ENCODE measurements at places on chromosomes 1 and 21. TPM values are rescaled to one million over a fixed set of nuclear protein-coding genes. Genes with fewer than 3 reads are reported as not detected.
A peak's percentile ranks its signal among the peaks of the same experiment; 100 is the strongest.

DESI2 gene
- 58.9 TPM for total RNA-seq

PDZK1IP1 gene
- not detected for total RNA-seq

IFNLR1 gene
- not detected for total RNA-seq

PARP1 gene
- 70.4 TPM for total RNA-seq

NEK7 gene
- 1,186 TPM for total RNA-seq

CR1L gene
- total RNA-seq = not detected

CDC7 gene
- 3.5 TPM for total RNA-seq

DNA sequence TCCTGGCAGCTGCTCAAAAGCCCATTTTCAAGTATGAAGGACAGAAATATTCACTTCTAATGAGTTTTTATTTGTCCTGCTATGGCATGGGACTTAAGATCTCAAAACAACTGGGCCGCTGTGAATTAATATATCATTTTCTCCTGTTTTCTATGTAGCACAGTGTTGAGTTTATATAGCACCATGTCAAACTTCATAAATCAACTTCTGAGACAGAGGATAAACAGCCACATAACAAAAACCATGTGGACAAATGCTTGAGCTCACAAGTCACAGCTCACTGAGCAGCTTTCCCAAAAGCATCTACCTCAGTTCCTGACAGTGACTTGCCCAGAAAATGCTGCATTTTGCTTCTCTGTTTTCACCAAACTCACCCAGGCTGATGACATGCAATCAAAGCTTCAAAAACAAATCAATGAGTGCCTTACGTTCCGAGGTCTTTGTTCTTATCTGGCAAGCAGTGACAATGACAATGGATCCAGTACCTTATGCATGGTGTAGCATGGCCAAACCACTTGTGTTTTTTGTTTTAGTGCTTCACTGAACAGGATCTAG is 722.6 kb downstream of the LRRIQ3 start:
- H3K36me3 ChIP-seq = no peaks in the 10 kb centered on the region
- no peak overlapping the region for H3K4me3 ChIP-seq
- no peaks in the 10 kb centered on the region for H3K27me3 ChIP-seq
- no peak overlapping the region for H3K27ac ChIP-seq

GRCh38 chr1:65175171-65176055 is 27.4 kb downstream of the AK4 start:
- H3K4me1 ChIP-seq = peaks cover 37% of the 10 kb centered on the region
- H3K27ac ChIP-seq = no peak overlapping the region
- no peak for DNase-seq
- H3K27me3 ChIP-seq = no peaks in the 10 kb centered on the region
- no peak overlapping the region for H3K4me3 ChIP-seq

- DNase-seq = no peak
- no peaks in the 10 kb centered on the region for H3K36me3 ChIP-seq
- no peak overlapping the region for H3K4me3 ChIP-seq
These were observed 12.4 kb upstream of the LRRN2 start for GRCh38 chr1:204697893-204698292.

GRCh38 chr1:97791251-97791650 is 129.6 kb downstream of the DPYD start:
- no peak overlapping the region for H3K27ac ChIP-seq
- no peaks in the 10 kb centered on the region for H3K27me3 ChIP-seq

- H3K4me1 ChIP-seq = no peaks in the 10 kb centered on the region
- no peak for DNase-seq
- no peaks in the 10 kb centered on the region for H3K36me3 ChIP-seq
These were observed 132.5 kb upstream of the DPT start for GRCh38 chr1:168861421-168862004.

DNA sequence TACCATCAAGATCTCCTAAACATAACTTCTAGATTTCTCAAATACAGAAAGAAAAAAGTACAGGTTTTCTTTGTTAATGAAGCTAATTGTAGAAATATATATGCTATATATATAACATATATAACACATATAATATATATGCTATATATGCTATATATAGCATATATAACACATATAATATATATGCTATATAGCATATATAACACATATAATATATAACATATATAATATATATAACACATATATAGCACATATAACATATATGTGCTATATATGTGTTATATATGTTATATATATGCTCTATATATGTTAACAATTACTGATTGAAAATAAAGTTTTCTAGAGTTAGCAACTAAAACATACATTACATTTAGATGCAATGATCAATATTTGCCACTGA is 34.8 kb downstream of the RGS21 start:
- no peak overlapping the region for H3K4me3 ChIP-seq
- no peaks in the 10 kb centered on the region for H3K27me3 ChIP-seq
- H3K4me1 ChIP-seq = no peaks in the 10 kb centered on the region
- no peak for DNase-seq
- H3K27ac ChIP-seq = no peak overlapping the region
- H3K36me3 ChIP-seq = no peaks in the 10 kb centered on the region

DNA sequence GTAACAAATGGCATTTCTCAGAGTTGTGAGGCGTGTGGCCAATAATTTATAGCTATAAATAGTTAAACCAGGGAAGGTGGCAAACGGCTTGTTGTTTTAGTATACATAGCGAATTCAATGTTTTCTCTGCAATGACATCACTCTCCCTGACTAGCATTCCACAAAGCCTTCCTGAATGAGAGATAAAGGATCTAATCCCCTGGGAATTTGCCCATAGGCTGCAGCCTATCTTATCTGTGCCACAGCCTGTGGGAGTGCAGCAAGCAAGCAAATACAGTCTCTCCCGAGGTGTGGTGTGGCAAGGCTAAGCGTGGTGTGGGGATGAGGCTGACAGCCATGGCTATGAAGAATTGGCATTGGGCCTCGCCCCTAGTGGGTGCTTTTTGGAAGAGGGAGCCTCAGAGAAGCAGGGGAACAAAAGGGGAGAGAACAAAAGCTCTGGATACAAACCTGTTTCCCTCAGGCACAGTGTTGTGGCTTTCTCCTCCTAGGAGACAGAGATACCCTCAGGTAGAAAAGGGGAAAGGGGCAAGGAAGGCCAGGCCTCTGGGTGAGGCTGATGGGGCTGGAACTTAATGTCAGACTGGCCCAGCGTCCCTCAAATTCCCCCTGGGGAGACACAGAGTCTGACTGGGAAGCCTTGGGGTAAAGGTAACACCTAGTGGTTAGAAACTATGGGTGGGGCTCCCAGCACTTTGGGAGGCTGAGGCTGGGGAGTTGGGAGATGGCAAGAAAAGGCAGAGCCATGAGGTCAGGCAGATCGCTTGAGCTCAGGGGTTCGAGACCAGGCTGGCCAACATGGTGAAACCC is 8.9 kb downstream of the TAGLN2 start:
- peaks cover 20% of the 10 kb centered on the region for H3K36me3 ChIP-seq
- H3K4me3 ChIP-seq = no peak overlapping the region
- peaks cover 54% of the 10 kb centered on the region for H3K4me1 ChIP-seq

DNA sequence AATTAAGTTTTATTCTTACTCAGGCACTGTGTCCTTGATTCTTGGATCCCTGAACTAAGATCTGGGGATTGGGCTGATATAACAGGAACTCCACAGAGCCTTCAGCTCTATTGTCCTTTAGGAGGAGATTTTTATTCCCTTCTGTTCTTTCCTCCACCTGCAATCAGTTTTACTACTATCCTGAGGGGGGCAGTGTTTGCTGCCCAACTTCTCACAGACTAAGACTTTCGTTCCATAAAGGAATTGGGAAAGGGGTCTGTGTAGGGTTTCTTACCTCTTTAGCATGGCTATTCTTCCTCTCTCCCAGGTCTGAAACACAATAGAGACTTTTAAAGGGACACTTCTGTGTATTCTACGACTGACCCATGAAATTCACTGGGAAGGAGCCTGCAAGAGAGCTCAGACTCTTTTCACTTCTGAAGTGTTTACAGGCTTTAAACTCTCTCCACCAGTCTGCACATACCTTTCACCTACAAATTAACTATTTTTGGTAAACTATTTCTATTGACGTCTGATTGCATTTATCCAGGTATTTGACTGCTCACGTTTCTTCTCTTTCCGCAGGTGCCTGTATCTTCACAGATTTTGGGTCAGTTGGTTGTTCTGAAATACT is 103.3 kb upstream of the DEPDC1 start:
- DNase-seq = peak; percentile 40
- no peaks in the 10 kb centered on the region for H3K4me1 ChIP-seq
- H3K4me3 ChIP-seq = no peak overlapping the region
- H3K36me3 ChIP-seq = no peaks in the 10 kb centered on the region
- no peak overlapping the region for H3K27ac ChIP-seq

GRCh38 chr1:23916209-23917131 is 3.3 kb upstream of the CNR2 start:
- H3K4me3 ChIP-seq = no peak overlapping the region
- H3K36me3 ChIP-seq = no peaks in the 10 kb centered on the region
- H3K27ac ChIP-seq = no peak overlapping the region
- no peaks in the 10 kb centered on the region for H3K27me3 ChIP-seq

DNA sequence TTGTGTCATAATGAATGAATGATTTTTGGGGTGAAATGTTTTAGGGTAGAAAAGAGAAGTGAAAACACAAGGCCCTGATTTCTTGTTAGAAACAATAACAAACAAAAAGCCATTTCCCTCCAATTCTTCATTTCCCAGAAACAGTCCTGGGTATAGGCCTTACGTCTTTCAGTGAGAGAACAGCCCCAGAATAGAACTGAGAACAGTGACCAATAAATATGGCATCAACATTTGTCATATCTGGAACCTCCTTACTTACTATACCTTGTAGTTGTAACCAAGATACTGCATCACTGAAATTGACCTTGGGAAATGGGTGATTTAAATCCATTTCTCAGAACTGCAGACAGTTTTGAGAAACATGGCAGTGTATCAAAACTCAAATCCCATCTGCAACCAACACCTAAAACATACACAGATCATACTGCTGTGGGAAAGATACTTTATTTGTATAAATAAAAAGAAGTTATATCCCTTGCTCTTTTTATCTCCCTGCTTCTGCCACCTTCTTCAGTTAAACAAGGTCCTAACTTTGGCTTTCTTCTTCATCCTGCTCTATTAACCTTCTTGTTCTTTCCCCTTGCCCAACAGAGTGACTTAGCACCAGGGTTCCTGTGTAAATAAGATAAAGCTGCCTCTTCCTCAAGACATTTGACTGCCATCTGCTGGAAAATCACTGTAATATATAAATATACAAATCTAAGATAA is 19.5 kb downstream of the XKR8 start:
- no peak overlapping the region for H3K4me3 ChIP-seq
- H3K27me3 ChIP-seq = no peaks in the 10 kb centered on the region
- DNase-seq = peak; percentile 88

GRCh38 chr1:60924165-60924564 is 158.2 kb upstream of the NFIA start:
- H3K27me3 ChIP-seq = no peaks in the 10 kb centered on the region
- H3K4me1 ChIP-seq = no peaks in the 10 kb centered on the region
- DNase-seq = no peak
- H3K36me3 ChIP-seq = no peaks in the 10 kb centered on the region
- no peak overlapping the region for H3K27ac ChIP-seq

GRCh38 chr1:30724175-30724574 is 790 bp upstream of the MATN1 start:
- no peaks in the 10 kb centered on the region for H3K4me1 ChIP-seq
- H3K4me3 ChIP-seq = no peak overlapping the region

GRCh38 chr21:31201144-31201543 is 142.9 kb downstream of the TIAM1 start:
- no peaks in the 10 kb centered on the region for H3K27me3 ChIP-seq
- H3K4me3 ChIP-seq = peak overlapping the region; percentile 27
- H3K27ac ChIP-seq = peak overlapping the region; percentile 58
- peaks cover 37% of the 10 kb centered on the region for H3K4me1 ChIP-seq
- DNase-seq = peak; percentile 38

- H3K27ac ChIP-seq = no peak overlapping the region
- H3K27me3 ChIP-seq = no peaks in the 10 kb centered on the region
- H3K4me3 ChIP-seq = no peak overlapping the region
- peaks cover 19% of the 10 kb centered on the region for H3K36me3 ChIP-seq
These were observed 24.9 kb downstream of the SOAT1 start for GRCh38 chr1:179318491-179318890.

DNA sequence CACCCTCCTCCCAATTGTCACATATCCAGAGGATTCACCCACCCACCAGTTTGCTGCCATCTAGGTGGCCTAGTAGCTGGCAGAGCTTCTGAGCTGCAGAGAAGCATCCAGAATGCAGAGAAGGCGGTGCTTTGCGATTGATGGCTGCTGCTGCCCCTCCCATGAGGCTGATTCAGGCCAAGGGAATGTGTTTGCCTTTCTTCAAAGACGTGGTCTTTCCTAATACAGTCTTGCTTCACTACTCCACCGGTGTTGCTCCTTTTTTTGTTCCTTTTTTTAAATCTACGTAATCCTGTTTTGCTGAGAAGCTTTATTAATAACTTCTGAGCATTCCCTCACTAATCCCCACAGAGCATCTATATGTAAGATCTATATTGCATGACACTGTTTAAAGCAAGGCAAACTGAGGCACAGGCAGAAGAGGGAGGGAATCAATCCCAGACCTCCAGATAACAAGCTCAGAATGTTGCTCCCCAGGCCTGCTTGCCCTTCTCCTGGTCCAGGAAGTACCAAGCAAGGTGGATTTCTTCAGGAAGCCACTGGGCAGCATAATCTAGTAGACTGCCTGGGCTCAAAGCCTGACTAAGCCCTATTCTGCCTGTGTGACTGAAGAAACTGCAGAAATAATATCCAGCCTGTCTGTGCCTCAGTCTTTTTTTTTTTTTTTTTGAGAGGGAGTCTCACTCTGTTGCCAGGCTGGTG is 275.5 kb upstream of the FMN2 start:
- H3K4me1 ChIP-seq = no peaks in the 10 kb centered on the region
- H3K36me3 ChIP-seq = no peaks in the 10 kb centered on the region
- no peaks in the 10 kb centered on the region for H3K27me3 ChIP-seq
- no peak overlapping the region for H3K4me3 ChIP-seq

DNA sequence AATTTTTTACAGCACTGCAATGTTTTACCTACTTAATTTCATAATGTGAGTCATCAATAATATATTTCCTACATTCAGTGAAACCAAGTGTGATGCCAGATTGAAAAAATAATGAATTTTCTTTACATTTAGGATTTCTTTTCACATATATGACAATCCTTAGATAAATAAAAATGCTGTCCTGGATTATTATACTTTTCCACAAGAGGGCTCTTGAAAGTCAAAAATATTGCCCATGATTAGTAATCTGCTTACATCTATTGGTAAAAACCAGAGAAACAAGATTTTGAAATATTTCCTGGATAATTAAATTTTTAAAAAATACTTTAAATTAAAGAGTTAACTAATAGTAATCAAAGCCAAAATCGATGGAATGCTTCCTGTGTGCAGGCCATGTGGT is 86.8 kb upstream of the PLPPR4 start:
- H3K27me3 ChIP-seq = no peaks in the 10 kb centered on the region
- no peaks in the 10 kb centered on the region for H3K4me1 ChIP-seq
- no peak overlapping the region for H3K4me3 ChIP-seq
- H3K36me3 ChIP-seq = no peaks in the 10 kb centered on the region

DNA sequence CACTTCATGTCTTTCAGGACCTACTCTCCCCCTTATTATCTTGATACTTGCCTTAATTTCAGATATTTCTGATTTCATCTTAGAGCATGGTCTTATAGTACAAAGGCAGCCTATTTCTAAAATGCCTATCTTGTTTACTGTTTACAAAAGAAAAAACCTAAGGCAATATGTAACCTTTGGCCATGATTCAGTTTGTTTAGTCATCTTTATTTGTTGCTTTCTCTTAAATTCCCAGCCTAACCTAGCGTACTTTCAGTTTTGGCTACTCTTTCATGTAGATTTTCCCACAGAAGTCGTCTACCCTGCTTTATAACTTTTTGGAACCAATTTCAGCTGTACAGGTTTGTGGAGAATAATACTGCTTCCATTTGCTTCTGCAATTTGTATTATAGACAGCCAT is 81.8 kb downstream of the KIF1B start:
- peaks cover 59% of the 10 kb centered on the region for H3K36me3 ChIP-seq
- no peaks in the 10 kb centered on the region for H3K27me3 ChIP-seq
- no peak for DNase-seq
- H3K27ac ChIP-seq = no peak overlapping the region

Measured in GM23248 (cell line).